Right atrium auricular region (tissue), 2 donors: ENCODE measurements at places on chromosomes 2 and 18. TPM values are rescaled to one million over a fixed set of nuclear protein-coding genes. Genes with fewer than 3 reads are reported as not detected.

Gene HOXD3
- total RNA-seq = not detected

Gene SLC30A3
- 5.7 TPM for total RNA-seq

Gene GBX2
- total RNA-seq = not detected

Gene TMEM178A
- total RNA-seq = 4.3 TPM

Gene HADHB
- 770 TPM for total RNA-seq

Gene FAM124B
- total RNA-seq = 1.3 TPM

Gene BCL2
- 6.5 TPM for total RNA-seq

Gene NXPH2
- 1.3 TPM for total RNA-seq

Gene PARD3B
- 12.2 TPM for total RNA-seq

Gene RAB17
- total RNA-seq = 1.0 TPM

Gene PPIL3
- 6.1 TPM for total RNA-seq

Gene IL36B
- not detected for total RNA-seq

Gene DAW1
- total RNA-seq = 0.43 TPM

Gene ARHGEF4
- total RNA-seq = 3.5 TPM

Gene PTPRM
- 106 TPM for total RNA-seq

Gene EVA1A
- 0.47 TPM for total RNA-seq

Gene COLEC12
- 15.3 TPM for total RNA-seq

Gene CDH2
- total RNA-seq = 269 TPM

Gene GALNT14
- 1.0 TPM for total RNA-seq

Gene LGALSL
- total RNA-seq = 19.1 TPM

Gene CD207
- total RNA-seq = not detected

Gene C1QL2
- not detected for total RNA-seq

Gene GAD1
- not detected for total RNA-seq

Gene MDH1
- 837 TPM for total RNA-seq

Gene UPP2
- total RNA-seq = not detected

Gene COLEC11
- 56.6 TPM for total RNA-seq

Gene LHCGR
- total RNA-seq = not detected

Gene KLHL30
- total RNA-seq = 29.0 TPM

Gene LCT
- total RNA-seq = not detected

Gene OR6B2
- not detected for total RNA-seq
